ENCODE measurements at places on chromosomes 4 and X.

- DNase-seq = no peak
These were observed 131.2 kb upstream of the GPC4 start for GRCh38 chrX:133546441-133546840.

- no peak for DNase-seq
These were observed 67.7 kb downstream of the UGT2A3 start for GRCh38 chr4:68883870-68884269.

GRCh38 chr4:123110147-123110546 lies 187.8 kb upstream of the NUDT6 start:
- no peak for DNase-seq

DNA sequence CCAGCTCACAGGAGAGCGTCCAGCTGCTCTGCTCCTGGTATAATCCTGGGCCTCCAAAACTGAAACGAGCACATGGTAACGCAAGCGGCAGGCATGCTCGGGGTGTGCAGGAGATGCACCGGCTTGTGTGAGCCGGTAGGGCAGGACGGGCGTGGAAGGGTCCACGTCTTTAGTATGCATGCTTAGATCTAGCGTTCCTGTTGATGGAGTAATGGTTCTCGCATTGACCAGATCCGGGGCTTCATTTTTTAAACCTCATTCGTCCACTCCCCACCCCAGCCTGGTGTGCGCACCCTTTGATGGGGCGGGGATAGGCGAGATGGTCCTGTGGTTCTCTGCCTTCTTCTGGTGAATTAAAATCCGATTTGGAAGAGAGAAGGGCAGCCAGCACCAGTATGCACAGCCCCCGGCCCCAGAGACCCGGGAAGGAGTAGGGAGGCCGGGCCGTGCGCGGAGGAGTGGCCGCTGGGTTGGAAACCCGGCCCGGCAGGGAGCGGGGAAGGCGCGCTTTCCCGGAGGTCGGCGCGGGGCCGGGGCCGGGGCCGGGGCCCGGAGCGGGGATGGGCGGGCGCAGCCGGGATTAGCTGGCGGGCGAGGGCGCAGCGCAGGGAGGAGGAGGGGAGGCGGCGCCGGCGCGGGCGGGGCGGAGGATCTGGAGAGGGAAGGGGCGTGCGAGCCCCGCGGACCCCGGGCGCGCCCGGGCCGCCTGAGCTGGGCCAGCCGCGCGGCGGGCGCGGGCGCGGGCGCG lies 39.9 kb downstream of the FAM149A start:
- no peak for DNase-seq

DNA sequence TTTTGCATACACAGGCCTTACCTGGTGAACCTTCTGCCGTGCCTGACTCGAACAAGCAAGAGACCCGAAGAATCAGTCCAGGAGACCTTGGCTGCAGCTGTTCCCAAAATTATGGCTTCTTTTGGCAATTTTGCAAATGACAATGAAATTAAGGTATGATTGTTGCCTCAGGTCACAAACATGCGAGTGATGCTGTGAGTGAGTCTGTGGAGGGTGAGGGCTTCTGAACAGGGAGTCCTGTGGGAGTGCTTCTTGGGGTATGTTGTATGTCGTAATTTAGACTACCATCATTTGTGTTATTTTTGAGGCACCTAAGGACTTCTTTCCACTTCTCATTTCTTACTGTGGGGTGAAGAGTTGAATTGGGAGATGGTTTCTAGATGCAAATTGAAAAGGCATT lies 32.8 kb downstream of the HTT start:
- DNase-seq = no peak

GRCh38 chr4:109128589-109128988 lies 173.9 kb downstream of the COL25A1 start:
- no peak for DNase-seq

- DNase-seq = no peak
These were observed 499.8 kb downstream of the MID1IP1 start for GRCh38 chrX:39301036-39301435.

DNA sequence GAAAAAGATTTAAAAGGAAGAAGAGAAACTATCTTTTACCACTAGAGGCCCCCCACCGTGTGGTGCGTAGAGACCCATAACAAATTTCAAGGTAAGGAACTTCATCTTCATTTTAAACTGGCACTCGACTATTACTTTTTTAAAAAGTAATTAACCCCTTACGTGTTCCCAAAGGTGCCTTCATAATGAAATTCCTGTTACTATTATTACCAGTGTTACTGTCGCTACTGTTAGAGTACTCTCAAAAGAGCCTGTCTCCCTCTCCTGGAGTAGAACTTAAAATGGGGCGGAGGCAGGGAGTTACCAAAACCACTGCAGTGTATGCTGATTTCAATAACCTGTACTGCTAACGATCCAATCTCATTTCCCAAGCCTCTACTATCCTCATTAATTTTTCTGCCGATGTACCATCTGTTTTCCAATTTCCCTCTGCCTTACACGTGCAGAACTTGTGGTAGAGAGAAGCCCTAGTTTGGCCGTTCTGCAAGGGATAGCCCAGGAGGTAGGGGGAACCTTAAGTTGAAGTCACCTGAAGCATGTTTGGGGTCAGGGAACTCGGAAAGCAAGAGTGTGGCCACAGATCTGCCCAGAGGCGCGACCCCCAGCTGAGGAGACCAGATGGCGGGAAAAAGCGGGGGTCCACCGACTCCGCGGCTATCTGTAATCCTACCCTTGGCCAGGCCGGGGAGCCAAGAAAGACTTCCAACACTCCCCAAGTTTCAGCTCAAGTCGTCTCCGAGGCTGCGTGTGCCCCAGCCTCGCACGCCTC lies 720 bp upstream of the STK26 start:
- DNase-seq = no peak

DNA sequence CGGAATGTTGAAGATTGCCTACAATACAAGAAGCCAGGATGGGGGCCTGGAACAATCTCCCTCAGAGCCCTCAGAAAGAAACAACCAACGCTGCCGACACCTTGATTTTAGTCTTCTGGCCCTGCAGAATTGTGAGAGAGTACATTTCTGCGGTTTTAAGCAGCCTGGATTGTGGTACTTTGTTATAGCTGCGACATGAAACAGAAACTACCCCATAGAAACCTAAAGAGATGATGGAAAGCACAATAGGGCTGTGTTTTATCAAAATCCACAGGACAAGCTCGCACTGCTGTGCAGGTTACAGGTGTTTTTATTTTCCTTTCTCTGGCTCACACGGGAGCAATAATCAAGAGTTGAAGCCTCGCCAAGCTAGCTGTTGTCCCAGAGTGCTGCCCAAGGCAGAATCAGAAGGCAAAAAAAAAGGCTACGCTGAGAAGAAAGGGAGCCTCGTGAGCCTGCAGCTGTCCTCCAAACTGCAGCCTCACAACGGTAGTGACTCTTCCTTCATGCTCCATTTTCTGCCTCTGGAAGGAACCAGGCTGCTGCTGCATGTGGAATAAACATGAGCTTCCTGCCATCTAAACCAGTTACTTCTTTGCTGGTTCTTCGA lies 232.4 kb downstream of the LDB2 start:
- no peak for DNase-seq
